ENCODE measurements at places on chromosomes 7 and 10.

DNA sequence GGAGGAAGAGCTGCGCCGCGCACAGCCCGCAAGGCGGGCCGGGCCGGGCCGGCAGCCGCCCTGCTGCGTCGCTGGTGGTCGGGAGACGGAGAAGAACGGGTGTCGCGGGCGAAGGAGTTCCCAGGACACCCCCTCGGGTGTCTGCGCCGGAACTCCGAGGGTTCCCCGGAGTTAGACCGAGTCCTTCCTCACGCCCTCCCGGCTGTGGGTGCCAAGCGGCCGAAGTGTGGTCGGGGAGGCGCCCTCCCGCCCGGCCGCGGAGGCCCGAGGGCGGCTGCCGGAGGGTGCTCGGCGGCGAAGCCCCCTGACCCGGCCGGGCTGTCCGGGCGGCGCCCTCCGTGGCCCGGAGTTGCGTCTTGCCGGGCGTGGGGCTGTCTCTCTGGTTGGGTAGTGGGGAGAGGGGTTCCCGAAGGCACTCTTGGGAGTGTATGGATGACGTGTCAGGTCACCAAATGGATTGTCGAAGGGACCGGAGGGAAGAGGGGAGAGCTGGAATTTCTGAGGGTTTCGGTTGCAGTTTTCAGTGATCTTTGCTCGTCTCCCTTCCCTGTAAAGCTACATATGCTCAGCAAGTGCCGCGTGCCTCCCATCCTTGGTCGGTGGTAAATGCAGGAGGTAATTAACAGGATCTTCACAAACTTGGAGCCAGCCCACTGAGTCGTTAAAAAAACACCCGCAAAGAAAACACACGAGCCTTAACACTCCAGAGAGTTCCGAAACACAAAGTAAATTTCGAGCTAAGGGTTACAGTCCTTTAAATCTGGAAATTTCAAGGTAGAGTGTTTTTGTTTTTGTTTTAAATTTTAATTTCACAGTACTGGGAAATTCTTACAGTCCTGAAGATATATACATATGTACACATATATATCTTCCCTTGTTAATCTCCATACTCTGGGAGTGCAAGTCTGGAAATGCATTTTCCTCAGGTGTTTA, 871 bp downstream of the ST7 start:
- DNase-seq, result peak; percentile 13

DNA sequence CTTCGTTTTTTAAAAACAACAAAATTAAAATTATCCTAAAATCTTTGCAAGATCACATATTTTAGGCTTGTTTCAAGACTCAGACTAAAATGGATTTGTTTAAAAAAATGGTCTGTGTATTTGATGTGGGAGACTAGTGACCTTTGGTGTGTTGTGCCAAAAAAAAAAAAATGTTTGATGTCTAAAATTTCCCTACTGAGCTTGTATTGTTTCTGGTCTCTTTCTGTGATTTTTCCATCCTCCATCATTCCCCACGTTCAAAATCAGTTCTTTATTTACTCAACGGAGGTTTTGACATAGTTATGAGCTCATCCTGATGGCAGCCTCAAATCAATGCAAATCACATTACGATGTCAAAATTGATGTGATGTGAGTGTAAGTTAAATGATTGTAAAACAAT, 326.2 kb downstream of the RNLS start:
- no peak for DNase-seq

GRCh38 chr7:44587843-44588711, 6.0 kb upstream of the TMED4 start:
- DNase-seq, result no peak

GRCh38 chr7:70700055-70700940, 431.6 kb upstream of the GALNT17 start:
- DNase-seq, result no peak

DNA sequence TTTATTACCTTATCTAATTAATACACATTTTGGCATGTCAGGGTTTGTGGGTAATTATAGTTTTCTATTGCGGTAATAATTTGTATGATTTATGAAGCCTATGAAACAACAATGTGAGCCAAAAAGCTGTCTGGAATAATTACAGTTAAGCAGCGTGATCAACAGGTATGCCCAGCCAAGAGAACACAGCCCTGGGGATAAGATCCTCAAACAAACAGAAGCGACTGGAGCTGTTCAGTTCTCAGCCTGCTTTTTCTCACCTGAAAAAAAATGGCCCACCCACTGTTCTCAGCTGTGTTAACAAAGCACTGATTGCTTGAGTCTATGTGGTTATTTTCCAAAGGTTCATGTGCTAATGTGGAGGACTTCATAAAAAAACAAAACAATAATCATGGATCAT, 855.8 kb downstream of the GATA3 start:
- no peak for DNase-seq

- no peak for DNase-seq
Observed at GRCh38 chr7:11328309-11328708, 354.6 kb downstream of the PHF14 start.

GRCh38 chr7:117458977-117459583, 20.7 kb upstream of the CFTR start:
- no peak for DNase-seq

- DNase-seq, result no peak
Observed at GRCh38 chr10:97690133-97690532, 3.1 kb upstream of the AVPI1 start.

DNA sequence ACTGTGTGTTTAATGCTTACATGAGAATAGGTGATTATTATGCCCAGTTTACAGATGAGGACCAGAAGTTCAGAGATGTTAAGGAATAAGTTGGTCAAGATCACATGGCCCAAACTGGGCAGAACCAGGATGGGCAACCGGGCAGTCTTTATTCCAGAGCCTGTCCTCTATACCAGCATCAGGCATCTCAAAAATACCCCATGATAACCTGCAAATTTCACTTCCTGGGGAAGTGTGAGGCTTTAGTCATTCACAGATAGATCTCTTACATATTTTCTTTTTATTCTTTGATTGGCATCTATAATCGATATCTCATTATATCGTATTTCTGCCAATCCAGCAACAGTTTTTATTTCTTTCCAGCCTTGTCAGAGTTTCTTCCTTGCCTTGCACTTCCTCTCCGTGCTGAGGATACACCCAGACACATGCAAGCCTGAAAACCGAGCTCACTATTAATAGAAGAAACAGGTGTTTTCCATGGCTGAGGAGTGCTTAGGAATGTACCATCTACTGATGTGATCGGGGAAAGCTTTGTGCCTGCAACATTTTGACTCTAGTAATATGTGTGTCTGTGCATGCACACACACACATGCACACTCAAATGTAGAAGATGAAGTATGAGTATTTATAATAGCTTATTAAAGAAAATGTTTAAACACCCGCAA, 82.4 kb downstream of the CREM start:
- DNase-seq, result no peak

DNA sequence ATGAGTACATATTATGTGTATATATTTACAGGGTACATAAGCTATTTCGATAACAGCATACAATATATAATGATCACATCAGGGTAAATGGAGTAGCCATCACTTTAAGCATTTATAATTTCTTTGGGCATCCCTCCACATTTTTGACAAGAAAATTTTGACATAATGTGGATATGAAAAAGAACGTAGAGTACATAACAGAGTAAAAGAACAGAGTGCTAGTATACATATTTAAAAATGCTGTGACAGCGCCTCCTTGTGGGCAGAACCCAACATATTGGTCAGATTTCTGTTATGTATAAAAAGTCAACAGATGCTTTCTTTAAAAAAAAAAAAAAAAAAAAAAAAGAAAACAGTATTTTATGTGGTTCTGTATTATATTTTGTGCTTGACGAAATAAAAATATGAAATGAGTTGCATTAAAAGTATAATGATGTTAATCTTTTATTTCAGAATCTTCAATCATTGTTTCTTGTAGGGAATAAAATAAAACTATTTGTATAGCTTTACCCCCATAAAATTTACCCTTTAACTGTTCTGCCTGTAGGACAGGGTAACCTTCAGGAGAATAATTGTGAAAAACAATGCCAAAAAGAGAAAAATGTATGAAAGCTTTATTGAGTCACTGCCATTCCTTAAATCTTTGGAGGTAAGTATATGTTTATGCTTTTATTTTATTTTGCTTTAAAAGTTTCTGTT, 18.3 kb upstream of the HBP1 start:
- peak; percentile 64 for DNase-seq

DNA sequence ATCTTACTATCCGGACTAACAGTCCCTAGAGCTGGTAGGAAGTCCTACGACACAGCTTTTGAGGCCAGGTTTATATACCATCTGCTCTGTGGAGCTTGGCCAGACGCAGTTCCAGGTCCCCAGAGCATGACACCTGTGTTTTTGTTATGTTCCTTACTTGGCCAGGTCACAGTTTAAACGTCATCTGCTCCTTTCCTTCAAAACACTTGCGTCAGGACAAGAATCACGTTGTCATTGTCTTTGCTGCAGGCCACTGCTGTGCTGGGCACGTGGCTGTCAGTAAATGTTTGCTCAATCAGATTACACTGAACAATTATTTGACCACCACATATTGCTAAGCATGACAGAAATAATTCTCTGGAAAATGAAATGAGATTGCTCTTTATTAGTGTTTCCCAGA, 23.9 kb downstream of the SLC18A2 start:
- no peak for DNase-seq

GRCh38 chr10:118373786-118374185, 31.7 kb upstream of the FAM204A start:
- no peak for DNase-seq

DNA sequence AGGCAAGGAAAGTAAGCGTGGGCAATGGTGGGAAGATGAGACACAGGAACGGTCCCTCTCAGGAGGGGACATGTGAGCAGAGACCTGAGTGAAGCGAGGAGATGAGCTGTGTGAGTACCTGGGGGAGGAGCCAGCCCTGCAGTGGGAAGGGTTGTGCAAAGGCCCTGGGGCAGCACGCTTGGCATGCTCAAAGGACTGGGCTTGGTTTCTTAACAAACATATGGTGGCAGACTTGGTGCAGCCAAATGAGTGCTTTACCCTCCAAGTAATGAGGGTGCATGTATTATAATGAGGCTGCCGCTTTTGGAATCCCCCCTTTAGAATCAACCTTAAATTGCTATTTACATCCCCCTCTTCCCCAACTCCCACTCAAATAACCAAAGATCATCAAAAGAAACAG, 152.7 kb upstream of the FRMD4A start:
- no peak for DNase-seq

DNA sequence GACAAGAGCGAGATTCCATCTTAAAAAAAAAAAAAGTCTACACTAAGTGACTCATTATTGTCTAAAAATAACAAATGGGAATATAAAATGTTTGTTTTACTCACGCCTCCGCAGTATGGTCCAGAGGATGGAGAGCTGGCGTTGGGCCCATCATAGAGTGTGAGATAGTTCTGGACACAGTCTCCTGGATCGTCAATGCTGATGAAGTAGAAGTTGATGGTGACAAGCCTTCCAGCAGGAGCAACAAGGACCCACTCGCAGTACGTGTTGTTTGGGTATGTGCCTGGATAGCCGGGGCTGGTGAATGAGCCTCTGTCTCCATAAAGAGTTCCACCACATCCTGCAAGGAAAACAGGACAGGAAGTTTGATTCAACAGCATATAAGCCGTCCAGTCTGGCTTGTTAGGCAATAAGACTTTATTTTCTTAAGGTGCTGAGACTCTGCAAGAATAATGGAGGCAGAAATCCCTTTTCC, 11.5 kb upstream of the RSU1 start:
- no peak for DNase-seq

GRCh38 chr10:93852476-93853095, 41.2 kb upstream of the SLC35G1 start:
- DNase-seq, result no peak

- no peak for DNase-seq
Observed at GRCh38 chr10:97159646-97160305, 26.0 kb downstream of the SLIT1 start.

DNA sequence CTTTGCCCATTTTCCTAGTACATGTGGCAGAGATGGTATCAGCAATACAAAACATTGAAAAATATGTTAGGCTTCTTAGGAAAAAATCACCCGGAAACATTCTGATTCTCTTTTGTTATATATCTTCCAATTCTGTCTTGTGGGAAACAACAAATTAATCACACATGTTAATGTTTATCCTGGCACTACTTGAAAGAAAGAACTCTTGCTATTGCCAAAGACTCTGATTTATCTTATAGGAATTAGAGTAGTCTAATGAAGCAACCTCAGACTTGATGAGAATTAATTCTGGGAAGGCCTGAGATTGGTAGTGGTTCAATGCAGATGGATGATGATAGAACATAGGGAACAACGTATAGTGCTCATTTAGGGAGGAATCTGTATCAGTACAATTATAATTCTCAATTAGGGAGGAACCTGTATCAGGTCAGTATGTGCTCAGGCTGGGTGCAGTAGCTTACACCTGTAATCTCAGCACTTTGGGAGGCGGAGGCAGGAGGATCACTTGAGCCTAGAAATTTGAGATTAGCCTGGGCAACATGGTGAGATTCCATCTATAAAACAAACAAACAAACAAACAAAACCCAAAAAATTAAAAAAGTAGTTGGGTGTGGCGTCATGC, 50.7 kb downstream of the TAS2R16 start:
- no peak for DNase-seq

GRCh38 chr7:50329775-50330174, 25.3 kb downstream of the IKZF1 start:
- DNase-seq, result no peak

GRCh38 chr10:1591045-1591444, 146.3 kb downstream of the ADARB2 start:
- DNase-seq, result no peak

DNA sequence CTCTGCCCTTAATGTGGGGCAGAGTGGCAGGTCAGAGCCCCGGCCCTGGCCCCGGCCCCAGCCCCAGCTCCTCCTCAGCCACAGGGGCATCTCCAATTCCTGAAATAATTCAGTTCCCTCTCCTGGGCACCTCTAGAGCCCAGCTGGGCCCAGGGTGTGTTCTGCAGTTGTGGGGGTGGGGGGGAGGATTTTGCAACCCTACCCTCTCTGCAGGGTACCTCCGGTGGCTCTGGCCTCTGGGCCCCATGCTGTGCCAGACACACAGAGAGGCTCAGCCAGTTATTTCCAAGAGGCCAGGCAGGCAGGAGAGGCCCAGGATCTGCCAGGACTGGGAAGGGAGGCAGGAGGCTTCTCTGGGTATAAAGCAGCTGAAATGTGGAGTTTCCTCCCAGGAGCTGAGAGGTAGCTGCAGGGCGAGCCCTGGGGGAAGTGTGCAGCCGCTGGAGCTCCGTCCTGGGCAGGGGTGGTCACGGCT, 47.9 kb downstream of the PWWP2B start:
- DNase-seq, result no peak

DNA sequence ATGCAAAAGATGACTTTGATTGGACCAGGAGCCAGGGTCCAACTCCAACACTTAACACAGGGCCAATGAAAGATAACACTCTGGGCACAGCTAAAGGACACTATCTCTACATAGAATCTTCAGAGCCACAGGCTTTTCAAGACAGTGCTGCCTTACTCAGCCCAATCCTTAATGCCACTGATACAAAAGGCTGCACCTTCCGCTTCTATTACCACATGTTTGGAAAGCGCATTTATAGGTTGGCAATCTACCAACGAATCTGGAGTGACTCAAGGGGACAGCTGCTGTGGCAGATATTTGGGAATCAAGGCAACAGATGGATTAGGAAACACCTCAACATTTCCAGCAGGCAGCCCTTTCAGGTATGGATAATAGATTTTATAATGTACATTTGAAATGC, 160.7 kb downstream of the MALRD1 start:
- DNase-seq, result no peak
